ENCODE measurements at places on chromosomes 6 and 20.

DNA sequence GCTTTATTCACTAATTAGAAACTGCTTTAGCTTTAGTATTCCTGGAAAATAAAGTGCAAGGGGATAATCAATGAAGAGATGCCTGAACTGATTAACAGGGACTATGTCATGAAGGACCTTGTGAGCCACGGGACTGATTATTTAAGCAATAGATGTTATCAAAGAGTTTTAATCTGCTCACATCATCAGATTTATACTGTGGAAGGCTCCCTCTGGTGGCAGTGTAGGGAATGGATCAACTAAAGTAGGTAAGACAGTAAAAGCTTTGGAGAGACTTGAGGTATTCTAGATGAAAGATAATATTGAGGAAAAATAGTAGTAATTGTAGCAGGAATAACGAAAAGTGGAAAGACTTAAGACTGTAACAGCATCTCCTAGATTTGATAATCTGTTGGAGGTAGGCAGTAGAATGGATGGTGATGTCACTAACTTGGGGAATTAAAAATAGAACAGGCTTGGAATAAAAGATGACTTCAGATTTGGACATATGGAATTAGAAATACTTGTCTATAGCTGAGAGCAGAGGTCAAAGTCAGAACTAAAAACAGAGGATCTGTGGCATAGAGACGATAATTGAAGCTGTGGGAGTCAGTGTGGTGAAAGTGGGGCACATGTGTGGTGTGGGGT lies 80.3 kb upstream of the HTR1E start:
- peak; percentile 52 for DNase-seq

DNA sequence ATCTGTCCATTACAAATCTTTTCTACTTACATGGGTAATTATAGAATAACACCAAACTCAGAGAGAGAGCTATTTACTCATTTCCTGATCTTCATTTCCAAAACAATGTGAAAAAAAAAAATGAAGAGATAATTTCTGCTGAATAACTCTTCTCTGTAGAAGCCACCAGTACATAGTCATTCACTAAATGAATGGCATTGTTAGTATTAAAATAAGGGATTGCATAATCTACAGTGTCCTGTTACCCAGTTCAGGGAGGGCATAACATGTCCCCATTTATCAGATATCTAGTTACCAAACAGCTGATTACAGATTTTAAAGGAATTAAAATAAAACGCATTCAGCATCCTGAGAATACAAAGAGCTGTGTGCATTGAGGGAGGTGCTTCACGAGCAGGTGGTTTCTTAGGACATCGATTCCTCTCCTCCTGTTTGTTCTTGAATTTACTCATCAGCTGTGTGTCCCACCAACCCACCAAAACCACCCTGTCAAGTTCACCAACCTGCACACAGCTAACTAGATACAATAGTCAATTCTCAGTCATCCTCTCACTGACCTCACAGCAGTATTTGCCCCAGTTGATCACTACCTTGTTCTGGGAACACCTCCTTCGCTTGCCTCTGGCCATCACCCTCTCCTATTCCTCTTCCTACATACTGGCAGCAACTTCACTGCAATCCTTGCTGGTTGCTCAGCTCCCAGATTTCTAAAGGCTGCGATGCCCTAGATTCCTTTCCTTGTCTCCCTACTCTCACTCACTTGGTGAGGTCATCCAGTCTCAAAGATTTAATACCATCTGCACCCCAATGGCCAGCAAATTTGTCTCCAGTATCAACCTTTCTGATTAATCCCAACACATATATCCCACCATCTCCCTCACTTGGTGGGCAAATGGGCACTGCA lies 18.7 kb downstream of the CNKSR3 start:
- DNase-seq, result no peak

DNA sequence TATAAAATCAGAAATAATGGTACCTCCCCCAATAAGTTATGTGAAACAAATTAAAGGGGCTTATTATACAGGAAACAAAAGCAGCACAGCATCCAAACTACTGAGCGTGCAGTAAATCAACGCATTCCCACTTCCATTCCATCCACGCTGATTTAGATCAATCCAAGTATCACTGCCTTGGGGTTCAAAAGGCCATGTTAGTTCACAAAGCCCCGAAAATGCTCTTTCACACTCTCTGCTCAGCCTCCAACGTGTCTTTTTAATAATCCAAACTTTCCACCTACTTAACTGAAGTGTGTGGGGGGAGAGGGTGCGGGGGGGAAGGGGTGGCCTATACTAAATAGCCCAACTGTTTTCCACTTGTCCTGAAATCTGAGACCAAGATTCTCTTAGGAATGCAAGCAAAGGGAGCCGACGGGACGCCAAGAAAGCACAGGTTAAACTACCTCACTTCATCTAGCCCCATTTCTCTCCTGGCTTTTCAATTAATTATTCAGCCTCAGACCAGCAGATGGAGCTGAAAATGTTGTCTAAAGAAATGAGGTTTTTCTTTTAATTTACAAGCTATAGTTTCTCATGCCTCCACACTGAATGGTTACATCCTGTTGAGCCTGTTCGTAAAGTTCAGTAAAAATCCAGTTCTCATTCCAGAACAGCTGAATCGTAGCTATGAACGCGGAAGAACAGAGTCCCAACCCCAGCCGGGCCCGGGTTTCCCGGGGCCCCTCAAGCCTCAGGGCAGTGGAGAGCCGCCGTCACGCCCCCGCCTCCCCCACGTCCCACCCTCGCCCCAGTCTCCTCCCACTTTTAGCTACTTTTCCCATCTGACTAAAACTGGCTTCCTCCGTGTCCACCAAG lies 1.0 kb upstream of the NXT1 start:
- DNase-seq, result peak; percentile 83

DNA sequence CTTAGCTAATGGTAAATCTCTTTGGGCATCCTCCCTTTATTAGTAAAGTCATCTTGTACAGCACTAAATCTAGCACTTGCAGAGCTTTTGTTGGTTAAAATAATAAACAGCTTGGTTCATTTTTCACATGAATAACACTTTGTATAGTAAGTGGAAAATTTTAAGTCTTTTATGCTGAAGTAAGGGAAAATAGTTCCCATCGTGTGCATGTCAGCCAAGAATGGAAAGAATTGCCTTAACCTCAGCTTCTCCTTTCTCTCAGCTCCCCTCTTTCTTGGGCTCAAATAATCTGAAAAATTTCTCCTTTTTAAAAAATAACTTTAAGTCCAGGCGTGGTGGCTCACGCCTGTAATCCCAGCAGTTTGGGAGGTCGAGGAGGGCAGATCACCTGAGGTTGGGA lies 16.6 kb downstream of the SNRPC start:
- no peak for DNase-seq

GRCh38 chr6:88890394-88890793 lies 73.0 kb downstream of the RNGTT start:
- DNase-seq, result no peak

GRCh38 chr20:52405986-52406385 lies 214.4 kb upstream of the ZFP64 start:
- DNase-seq, result no peak

- no peak for DNase-seq
Measured at GRCh38 chr20:39057143-39057542, 95.0 kb downstream of the DHX35 start.

- DNase-seq, result peak; percentile 7
Measured at GRCh38 chr6:91149246-91149955, 562.5 kb upstream of the MAP3K7 start.

Data from kidney tubule cell (primary cell).